Muscle of arm (tissue), 14 donors: ENCODE measurements at places on chromosomes 7 and 10. TPM values are rescaled to one million over a fixed set of nuclear protein-coding genes. Genes with fewer than 3 reads are reported as not detected.
A peak's percentile ranks its signal among the peaks of the same experiment; 100 is the strongest.

The SFTPD gene
- polyA plus RNA-seq, result 2.4 TPM

The EPHB6 gene
- not detected for polyA plus RNA-seq

The THSD7A gene
- 4.6 TPM for polyA plus RNA-seq

- peak; percentile 49 for DNase-seq
These were observed 49.3 kb downstream of the CAMK2B start for GRCh38 chr7:44275957-44276570.

DNA sequence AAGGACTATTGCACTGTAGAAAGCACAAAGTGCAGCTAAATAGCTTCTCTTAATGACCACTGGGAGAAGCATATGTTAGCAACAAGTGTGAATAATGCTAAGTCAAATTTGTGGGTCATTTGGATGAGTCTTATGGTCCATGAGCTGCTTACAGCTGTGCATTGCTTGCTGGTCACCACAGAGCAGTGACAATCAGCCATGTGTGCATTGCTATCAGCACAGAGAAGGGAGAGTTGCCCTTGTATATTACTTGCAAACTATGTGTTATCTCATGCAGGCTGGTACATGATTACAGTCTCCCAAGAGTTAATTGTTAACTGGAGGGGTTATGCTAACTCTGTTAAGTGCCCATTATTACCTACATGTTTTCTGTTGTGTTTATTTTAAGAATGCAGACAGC, 25.7 kb downstream of the MRPS33 start:
- no peak for DNase-seq

DNA sequence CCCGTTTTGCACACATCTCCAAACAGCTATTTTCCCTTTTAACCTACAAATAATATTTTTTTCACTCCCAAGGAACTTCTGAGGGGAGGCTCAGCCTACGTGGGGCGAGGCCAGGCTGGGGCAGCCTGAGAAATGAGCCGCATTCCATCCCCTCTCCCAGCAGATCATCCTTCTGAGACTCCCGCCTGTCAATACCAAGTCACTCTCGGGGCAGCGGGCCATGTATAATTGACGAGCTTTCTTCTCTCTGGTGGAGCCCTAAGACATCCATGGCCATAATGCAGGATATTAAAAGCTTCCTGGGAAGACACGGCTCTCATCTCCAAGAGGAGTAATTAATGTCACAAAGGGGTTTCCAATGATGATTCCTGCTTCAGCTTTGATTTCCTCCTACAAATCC, 37.8 kb upstream of the CHST15 start:
- no peak for DNase-seq

DNA sequence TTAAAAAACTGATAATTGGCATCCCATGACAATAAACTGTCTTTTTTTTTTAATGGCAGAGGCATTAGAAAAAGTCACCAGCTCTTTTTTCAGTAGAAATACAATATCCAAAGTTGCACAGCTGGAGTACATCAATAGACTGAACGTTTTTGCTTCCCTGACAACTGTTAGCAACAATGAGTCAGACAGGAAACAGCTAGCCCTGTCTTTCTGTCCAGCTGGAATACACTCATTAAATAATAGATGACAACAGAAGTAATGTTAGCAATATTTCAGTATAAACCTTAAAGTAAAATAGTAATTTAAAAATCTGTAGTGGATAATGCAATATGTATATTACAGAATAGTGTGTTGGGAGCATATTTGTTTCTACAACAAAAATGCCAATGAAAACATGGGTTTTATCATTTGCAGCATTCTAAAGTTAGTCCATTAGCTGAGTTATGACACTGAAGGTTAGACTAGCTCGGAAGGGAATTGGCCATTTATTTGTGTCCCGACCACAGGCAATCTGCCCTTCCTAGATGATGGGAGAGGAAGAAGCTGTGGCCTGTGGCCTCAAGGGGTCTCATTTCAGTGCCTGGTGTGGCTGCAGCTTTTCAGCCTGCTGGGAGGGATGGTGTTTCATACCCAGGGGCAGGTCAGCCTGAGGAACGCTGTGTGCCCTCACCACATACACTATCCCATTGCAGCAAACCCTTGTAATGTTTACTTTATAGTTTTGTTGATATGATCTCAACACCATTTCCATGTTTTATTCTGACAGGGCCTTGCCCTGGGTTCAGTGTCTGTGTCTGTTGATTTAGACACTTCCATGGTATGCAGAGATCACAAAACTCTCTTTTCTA, 173.3 kb downstream of the SLC16A9 start:
- peak; percentile 88 for DNase-seq

DNA sequence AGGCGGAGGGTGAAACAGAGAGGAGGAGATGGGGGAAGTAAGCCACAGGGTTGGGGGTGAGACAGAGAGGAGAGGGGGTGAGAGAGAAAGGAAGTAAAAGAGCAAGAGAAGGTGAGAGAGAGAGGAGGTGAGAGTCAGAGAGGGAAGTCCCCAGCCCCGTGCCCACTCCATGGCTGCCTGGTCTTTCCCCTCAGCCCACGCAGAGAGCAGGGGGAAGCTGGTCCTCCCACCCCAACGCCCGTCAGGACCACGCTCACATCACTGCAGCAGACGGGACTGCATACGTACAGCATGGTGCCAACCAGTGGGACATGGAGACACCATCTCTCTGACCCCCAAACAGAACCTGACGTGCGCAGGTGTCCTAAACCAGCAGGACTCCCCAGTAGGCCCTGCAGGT, 12.1 kb upstream of the PDGFA start:
- DNase-seq, result no peak

- DNase-seq, result no peak
These were observed 559 bp upstream of the LRGUK start for GRCh38 chr7:134126596-134126965.

DNA sequence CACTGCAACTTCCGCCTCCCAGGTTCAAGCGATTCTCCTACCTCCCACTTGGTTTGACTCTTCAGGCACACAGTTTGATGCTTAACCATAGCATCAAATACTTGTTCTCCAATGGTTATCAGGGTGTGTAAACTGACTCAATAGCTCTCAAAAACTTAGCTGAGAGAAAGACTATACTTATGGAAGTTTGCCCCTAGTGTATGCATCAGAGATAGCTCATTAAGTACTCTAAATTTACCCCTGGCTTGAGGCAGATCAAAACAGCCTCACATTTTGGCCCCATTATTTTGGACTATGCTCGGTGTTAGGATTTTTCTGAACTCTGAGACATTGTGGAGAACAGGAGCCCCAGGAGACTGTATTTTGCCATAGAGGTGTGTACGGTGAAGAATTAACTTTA, 40.8 kb upstream of the SLC35B4 start:
- DNase-seq, result no peak

DNA sequence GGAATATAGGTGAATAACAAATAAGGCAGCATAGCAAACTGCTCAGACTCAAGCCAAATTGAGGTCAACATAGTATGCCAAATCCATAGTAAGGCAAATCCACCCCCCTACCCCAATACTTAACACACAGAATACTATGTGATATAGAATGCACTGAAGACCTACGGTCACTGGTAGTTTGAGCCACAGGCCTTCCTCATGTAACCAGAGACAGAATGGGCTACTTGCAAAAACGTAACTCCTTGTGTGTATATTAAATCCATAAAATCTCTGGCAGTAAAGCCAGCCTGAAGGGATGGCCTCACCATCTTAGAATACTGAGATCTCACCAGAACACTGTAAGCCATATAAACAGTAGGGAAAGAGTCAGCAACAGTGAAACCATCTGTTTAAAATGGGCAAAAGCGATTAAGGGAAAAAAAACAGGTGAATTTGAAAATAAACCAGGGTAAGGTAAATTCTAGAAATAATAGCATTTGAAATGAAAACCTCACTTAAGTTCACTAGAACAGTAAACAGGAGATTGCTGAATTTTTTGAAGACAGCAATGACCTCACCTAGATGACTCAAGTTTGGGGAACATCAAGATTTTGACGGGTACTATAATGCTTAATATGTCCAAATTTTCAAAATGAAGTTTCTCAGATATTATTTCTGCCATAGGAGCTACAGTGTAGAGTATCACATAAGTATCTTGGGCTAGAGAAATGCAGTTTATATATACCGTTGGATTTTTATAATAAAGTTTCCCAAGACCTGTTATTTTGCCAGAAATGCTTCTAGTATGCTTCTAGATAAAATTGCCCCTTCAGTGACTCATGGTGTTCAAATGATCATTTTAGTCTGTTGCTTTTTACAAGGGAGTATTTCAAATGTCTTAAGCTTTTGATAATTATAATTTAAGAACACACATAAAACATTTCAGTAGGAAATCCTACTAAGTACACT, 13.9 kb downstream of the HNRNPA2B1 start:
- no peak for DNase-seq

GRCh38 chr10:110077436-110078130, 69.8 kb downstream of the ADD3 start:
- no peak for DNase-seq

DNA sequence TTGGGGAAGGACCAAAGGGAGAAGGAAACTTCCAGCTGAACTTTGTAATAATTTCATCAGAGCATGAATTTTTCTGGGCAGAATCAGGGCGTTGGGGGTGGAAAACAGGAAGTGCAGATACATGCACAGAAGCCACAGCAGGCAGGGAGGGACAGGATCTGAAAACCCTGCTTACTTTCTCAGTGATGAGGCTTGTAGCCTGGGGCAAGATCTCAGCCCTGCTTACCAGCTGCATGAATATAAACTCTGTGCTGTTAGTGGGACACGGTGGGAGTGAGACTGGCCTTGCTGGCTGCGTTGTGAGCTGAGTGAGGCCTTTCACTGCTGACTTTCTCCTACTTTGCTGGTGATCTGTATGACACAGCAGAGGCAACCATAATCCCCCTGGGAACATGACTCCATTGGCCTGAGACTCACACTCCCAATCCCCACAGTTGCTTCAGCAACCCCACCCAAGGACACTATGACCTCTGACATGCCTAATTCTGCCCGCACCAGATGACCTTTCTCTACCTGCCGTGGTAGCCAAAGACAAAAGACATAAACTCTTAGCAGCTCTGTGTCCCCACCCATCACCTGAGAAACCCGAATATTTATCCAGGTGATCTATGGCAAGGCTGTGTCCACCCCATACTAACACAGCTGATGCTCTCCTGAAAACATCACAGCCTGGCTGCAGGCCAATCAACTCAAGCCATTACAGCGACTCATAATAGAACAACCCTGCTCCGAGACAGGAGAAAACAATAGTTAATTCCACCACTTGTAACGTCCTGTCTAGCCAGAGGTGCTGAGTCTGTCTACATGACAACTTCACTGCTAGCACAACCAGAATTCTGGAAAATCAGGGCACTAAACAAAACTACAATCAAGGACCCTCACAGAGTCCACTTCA, 190.7 kb upstream of the CHRM2 start:
- no peak for DNase-seq
